ENCODE measurements at places on chromosomes 7 and 10.

GRCh38 chr7:129796186-129796775 is 156.5 kb downstream of the UBE2H start:
- no peak for DNase-seq

GRCh38 chr10:16929069-16929468 is 111.8 kb upstream of the RSU1 start:
- no peak for DNase-seq

DNA sequence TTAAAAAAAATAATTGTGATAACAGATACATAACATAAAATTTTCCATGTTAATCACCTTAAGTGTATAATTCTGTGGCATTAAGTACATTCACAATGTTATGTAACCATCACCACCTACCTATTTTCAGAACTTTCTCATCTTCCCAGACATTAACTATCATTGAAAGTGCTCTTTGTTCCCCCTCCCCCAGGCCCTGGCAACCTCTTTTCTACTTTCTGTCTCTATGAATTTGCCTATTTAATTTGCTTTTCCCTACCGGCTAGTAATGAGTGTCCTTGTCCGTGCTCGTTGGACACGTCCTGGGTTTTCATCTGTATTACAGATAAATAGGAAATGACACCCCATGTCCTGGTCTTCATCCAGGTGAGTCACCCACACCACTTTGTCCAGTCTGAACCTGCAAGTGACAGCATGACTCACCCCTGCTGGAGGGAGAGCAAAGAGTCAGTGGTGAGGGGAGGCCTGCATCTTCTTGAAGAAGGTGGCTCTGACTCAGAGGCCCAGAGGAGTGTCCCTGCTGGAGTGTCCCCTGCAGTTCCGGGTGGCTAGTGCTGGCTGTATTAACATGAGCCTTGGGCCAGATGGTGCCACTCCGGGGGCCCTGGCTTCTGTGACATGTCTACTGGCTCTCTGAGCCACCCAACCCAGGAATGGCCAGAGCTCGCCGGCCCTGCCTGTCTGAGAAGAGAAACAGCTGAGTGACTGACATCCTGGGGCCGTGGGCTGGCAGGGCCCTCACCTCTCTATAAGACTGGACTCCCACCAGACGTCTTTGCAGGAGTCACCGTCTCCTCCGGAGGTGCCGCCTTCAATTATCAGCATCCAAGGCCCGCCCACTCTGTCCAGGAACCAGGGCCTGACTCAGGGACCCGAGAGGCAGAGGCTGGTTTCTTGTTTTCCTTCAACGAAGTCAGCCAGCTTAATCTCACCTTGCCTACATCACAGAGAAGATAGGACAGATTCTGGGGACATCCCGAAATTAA is 503.2 kb upstream of the MKI67 start:
- no peak for DNase-seq

- DNase-seq = no peak
Observed at GRCh38 chr10:31134311-31134952, 102.8 kb upstream of the ZNF438 start.

DNA sequence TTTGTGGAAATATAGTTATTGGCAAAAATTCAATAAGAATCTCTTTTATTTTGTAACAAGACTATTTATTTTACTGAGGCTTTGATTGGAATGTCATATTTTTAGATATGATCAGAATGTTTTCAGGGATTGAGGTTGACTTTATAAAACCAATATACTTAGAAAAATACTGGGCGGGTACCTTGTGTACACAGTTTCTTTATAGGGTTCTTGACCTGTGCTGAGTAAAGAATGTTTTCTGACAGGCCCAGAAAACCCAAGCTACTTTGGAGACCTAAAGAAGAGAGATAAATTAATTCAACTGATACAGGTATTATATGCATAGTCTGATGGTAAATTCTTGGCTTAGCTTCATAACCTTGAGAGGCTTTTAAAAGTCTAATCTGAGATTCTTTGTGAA is 23.9 kb upstream of the SPAM1 start:
- DNase-seq = no peak

DNA sequence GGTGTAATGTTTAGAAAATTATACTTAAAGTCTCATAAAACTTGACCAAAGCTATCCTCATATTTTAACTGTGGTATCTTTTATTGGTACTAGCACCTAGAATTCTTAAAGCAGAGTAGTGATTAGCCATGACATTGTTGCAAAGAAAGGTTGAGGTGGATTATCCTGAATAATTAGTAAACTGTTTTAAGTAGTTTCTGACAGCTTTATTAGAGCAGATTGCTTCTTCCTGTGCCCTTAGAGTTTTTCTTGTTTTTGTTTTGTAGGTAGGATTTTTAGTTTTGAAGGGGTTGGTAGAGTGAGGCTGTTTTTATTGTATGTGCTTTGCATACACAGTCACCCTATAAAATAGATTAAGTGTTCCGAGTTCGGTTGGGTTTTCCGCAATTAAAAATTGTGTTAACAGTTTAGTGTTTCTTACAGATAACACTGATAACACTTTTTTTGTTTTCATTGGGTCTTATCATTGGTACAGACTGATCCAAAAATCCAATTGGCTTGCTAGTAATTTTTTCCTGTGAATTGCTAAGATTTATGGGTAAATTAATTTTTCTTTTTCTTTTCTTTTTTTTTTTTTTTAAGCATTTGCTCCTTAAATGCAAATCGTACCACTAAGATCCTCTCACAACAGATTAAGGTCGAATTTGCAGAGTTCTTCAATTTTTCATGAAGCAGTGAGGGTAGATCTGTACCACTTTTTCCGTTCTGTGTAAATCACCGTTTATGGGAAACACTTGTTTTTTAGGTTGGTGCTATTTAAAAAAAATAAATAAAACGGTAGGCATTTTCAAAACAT is 2.1 kb upstream of the PBLD start:
- no peak for DNase-seq

DNA sequence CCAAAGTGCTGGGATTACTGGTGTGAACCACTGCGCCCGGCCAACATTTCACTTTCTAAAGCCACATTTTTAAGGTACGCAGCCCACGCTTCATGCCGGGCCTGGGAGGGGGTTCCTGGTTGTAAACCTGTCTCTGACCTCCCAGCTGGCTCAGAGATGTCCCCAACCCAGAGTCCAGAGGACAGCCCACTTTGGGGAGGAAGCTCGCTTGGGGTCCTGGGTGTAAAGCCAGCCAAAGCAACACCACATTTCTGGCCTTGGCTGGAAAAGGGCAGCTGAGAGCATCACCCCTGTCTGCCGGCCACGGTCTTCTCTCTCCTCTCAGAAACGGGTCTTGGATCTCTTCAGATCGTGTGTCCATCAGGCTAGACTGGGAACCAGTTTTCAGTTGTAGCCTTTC is 23.9 kb upstream of the PITRM1 start:
- no peak for DNase-seq

- DNase-seq = no peak
Observed at GRCh38 chr7:12596225-12596790, 25.8 kb downstream of the SCIN start.

All from activated gamma-delta T cell treated with Interleukin-2 at 50 U/mL for 16 hours (primary cell).